Lower lobe of right lung (tissue), 2 donors: ENCODE measurements at places on chromosomes 3 and 15.

- peaks cover 18% of the 10 kb centered on the region for H3K4me1 ChIP-seq
- no peak for DNase-seq
- no peaks in the 10 kb centered on the region for H3K36me3 ChIP-seq
- H3K27ac ChIP-seq, result no peak overlapping the region
- no peak overlapping the region for H3K4me3 ChIP-seq
- no peaks in the 10 kb centered on the region for H3K27me3 ChIP-seq
These were observed 25.0 kb upstream of the ATP1B3 start for GRCh38 chr3:141851411-141851810.

DNA sequence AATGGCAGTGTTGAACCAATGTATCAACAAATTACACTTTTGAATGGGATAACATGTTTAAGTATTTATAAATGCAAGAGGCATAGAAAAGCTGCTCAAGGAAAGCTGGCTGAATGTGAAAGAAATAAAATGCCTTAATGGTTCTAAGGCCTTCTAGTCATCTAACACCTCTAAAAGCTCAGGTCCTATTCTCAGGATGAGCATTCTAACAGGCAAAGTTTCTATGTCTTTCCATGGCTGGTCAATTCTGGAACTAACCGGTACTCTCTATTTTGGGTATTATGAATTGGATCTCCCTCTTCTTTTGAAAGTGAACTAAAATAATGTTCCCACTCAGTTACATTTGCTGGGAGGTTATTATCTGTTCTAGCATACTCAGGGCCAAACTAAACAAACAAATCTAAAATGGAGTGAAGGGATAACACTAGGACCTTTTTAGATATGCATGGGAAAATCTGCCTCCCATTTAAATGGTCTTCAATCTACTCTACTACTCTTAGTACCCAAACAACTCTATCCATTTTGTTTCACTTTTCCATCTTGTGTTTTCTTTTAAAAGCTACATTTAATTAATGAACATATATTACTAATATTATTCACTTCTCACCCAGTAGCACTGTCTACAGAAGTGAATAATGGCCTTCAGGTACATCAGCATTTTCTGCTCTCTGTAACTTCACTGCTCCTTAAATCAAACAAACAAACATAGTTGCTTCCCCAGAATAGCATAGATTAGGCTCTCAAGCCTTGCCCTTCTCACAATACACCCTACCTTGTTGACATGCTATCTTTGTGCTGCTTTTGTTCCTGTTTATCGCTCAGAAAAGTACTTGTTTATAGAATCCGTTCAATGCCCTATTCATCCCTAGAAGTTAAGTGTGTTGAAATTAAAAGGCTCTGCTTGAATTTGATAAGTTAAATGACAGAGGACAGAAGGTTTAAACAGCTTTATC lies 46.4 kb downstream of the CBLB start:
- H3K4me1 ChIP-seq, result peaks cover 26% of the 10 kb centered on the region
- H3K36me3 ChIP-seq, result peaks cover 4% of the 10 kb centered on the region

DNA sequence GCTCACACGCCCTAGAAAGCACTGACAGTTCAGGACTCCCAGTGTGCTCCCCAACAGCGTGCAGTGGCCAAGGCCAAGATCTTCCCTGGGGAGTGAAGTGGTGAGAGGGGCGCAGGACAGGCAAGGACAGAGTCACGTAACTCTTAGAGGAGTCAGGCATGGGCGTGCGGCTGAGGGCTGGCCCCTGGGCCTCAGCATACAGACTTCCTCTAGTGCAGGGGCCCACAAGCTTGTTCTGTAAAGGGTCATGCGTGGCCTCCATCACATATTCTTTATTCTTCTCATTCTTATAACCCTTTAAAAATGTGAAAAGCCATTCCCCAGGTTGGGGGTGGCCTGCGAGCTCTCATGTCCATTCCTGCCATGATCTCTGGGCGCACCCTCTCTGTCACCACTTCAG lies 25.2 kb downstream of the TMEM43 start:
- no peak overlapping the region for H3K4me3 ChIP-seq
- peaks cover 91% of the 10 kb centered on the region for H3K36me3 ChIP-seq
- no peak overlapping the region for H3K27ac ChIP-seq

DNA sequence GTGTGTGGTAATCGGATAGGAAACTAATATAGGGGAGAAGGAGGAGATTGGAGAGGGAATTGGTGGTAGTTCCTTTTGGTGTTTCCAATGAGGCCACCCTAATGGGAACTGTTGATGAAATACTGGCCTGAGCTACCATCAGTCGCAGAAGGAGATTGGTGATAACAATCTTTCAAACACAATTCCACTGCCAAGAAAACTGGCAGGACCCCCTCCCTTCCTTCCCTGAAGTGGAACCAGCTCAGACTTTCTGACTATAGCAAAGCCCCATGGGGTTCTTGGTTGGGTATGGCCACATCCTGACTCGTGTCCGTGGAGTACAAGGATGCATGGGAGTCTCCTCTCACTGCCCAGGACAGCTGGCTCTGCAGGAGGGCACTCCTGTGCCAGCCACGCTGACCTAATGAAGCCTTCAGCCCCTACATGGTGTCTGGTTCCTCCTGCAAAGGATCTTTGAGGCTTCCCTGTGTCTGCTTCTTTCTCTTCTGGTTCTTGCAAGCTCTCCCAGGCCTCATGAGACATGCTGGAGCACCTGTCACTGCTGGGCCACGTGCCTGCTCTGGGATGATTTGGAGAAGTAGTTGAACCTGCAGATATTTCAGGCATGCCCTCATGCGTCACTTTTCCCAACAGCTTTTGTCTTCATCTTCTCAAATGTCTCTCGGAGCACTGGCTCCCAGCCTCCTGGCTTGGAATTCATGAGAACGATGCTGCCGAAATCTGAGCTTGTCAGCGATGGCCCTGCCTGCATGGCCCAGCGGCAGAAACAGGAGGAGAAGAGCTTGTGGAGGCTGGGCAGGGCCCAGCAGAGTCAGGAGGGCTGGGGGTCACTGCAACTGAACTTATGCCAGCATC lies 90.0 kb upstream of the ADPGK start:
- H3K27me3 ChIP-seq, result no peaks in the 10 kb centered on the region
- H3K4me3 ChIP-seq, result no peak overlapping the region
- no peaks in the 10 kb centered on the region for H3K36me3 ChIP-seq
- no peaks in the 10 kb centered on the region for H3K4me1 ChIP-seq
- DNase-seq, result no peak
- no peak overlapping the region for H3K27ac ChIP-seq

- no peaks in the 10 kb centered on the region for H3K36me3 ChIP-seq
- no peaks in the 10 kb centered on the region for H3K27me3 ChIP-seq
- no peak overlapping the region for H3K4me3 ChIP-seq
- DNase-seq, result no peak
- no peaks in the 10 kb centered on the region for H3K4me1 ChIP-seq
- H3K27ac ChIP-seq, result no peak overlapping the region
These were observed 100.8 kb upstream of the ALDH1A3 start for GRCh38 chr15:100778831-100779288.
